Adrenal gland (tissue), 19 donors: ENCODE measurements at places on chromosomes 7 and 10. TPM values are rescaled to one million over a fixed set of nuclear protein-coding genes. Genes with fewer than 3 reads are reported as not detected.

GIMAP5 gene
- 32.9 TPM for polyA plus RNA-seq

FAM221A gene
- 4.3 TPM for polyA plus RNA-seq

COPS6 gene
- 187 TPM for polyA plus RNA-seq

CD36 gene
- 87.0 TPM for polyA plus RNA-seq

CYP17A1 gene
- polyA plus RNA-seq = 10,572 TPM

MRLN gene
- polyA plus RNA-seq = not detected

FAS gene
- polyA plus RNA-seq = 14.4 TPM

FAM25C gene
- not detected for polyA plus RNA-seq

CAV1 gene
- polyA plus RNA-seq = 4.0 TPM

DIP2C gene
- 12.2 TPM for polyA plus RNA-seq

MNX1 gene
- not detected for polyA plus RNA-seq

TRDMT1 gene
- 3.7 TPM for polyA plus RNA-seq

GRCh38 chr10:22029445-22030236, 26.1 kb upstream of the DNAJC1 start:
- DNase-seq = no peak

DNA sequence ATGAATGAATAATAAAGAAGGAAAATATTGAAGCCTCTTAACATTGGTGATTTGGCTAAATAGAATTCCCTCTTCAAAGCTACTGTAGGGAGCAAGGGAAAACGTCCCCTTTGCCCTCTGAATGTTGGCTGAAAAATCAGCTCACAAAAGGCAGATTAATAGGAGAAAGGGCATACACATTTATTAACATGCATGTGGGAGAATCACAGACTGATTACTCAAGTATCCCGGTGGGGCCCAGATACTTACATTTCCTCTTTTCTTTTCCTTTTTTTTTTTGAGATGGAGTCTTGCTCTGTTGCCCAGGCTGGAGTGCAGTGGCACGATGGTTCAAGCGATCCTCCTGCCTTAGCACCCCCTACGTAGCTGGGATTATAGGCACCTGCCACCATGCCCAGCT, 68.5 kb downstream of the HK1 start:
- no peak for DNase-seq

GRCh38 chr7:6398943-6399342, 48.8 kb downstream of the DAGLB start:
- peak; percentile 40 for DNase-seq

DNA sequence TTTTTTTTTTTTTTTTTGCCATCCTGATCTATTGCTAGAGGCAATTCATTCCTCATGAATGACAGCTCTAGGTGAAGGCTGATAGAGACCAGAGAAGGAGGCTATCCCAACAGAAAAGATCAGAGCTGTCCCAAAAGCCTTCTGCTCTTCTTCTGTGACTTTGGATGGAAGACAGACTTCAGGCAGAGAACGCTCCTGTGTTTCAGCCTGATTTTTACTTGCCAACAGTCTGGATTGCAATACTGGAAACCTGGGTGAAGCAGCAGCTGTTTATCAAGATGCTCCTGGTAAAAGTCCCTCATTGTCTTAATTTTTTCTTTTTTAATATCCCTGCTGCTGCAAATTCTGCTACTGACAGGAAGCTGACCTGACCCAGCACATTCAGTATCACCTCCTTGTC, 219.5 kb downstream of the CCDC3 start:
- DNase-seq = no peak

DNA sequence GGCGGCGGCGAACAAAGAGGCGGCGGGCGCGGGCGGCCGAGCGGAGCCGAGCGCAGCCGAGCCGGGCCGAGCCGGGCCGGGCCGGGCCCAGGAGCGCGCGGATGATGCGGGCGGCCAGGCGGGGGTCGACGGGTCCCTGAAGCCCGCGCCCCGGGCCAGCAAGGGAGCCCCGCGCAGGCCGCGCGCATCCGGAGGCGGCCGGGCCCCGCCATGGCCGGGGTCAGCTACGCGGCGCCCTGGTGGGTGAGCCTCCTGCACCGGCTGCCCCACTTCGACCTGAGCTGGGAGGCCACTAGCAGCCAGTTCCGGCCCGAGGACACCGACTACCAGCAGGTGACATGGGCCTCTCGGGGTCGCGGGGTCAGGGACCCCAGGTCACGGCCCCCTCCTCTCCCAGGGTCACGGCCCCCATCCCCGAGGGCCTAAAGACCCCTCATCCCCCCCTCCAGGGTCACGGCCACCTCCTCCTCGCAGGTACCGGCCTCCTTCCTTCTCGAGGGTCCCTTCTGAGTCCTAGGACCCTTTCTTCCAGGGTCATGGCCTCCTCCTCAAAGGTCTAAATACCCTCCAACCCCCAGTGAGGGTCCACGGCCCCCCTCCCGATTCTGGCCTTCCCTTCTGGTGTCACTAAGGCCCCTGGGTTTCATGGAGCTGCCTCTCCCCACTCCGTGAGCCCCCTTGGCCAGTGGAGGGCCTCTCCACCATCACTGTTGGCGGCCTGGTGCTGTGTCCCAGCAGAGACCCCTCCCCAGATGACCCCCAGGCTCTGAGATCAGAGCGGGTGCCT, at the start of gene TTYH3:
Gene TTYH3 (plus strand): TSS at position 41 of the 787 bp plus-strand sequence. CDS start 170 bp downstream, at position 211.
- DNase-seq = peak; percentile 56

GRCh38 chr10:31679936-31680335, 248.7 kb downstream of the ARHGAP12 start:
- no peak for DNase-seq

- no peak for DNase-seq
Observed at GRCh38 chr7:117324960-117325359, 2.1 kb upstream of the WNT2 start.

- no peak for DNase-seq
Observed at GRCh38 chr10:5563991-5564536, 39.3 kb downstream of the CALML3 start.

GRCh38 chr10:6167456-6167855, 35.3 kb upstream of the PFKFB3 start:
- DNase-seq = no peak

GRCh38 chr7:2100278-2101208, 132.2 kb downstream of the MAD1L1 start:
- peak; percentile 54 for DNase-seq

- DNase-seq = peak; percentile 79
Observed at GRCh38 chr10:101161494-101162299, 30.6 kb downstream of the TLX1 start.

- DNase-seq = no peak
Observed at GRCh38 chr7:131845573-131846314, 289.3 kb upstream of the PODXL start.

DNA sequence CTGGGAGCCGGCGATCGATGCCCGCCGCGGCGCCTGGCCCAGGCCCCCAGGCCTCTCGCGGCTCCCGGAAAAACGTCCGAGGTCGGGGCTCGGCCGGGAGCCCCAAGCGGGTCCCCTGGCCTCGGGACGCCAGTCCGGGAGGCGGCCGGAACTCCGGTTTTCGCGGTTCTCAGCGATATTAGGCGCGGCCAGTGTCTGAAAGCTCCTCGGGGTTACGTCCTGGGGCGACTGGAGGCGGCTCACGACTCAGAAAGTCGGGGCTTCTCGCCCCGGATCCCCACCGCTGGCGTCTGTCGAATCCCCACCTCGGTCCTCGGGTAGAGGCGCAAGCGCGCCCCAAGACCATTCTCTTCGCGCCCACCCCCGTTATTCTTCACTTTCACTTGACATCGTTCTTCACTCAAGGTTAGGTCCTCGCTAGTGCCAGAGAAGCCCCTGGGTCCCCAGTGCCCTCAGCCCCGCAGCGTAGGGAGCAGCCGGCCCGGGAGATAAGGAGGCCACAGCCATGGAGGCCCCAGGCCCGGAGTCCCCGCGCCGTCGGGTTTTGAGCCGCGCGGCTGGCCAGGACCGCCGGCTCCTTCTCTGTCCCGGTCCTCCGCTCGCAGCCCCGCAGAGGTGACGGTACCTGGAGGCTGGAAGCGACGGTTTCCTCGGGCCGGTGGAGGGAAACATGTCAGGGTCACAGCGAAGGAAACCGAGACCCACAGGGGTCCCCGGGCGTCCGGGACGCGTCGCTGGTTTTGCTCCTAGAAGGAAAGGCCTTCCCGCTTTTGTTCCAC, 35.2 kb upstream of the EBLN1 start:
- DNase-seq = peak; percentile 31
